Esophagus (tissue), 2 donors: ENCODE measurements at places on chromosomes 11 and 22. TPM values are rescaled to one million over a fixed set of nuclear protein-coding genes. Genes with fewer than 3 reads are reported as not detected.

The OR4D6 gene
- polyA plus RNA-seq = not detected

The LRP4 gene
- 8.2 TPM for polyA plus RNA-seq

The DERL3 gene
- 0.58 TPM for polyA plus RNA-seq

The RNF26 gene
- polyA plus RNA-seq = 7.4 TPM

The FDXACB1 gene
- 1.1 TPM for polyA plus RNA-seq

The MMP8 gene
- polyA plus RNA-seq = 0.01 TPM

The HTR3B gene
- 0.31 TPM for polyA plus RNA-seq

The HTR3A gene
- polyA plus RNA-seq = not detected

The CEND1 gene
- polyA plus RNA-seq = 0.10 TPM

The GRAMD1B gene
- polyA plus RNA-seq = 0.37 TPM

The MAPK12 gene
- 3.0 TPM for polyA plus RNA-seq

The GLYAT gene
- not detected for polyA plus RNA-seq

The TAF6L gene
- 21.6 TPM for polyA plus RNA-seq

The TYR gene
- polyA plus RNA-seq = not detected

The FLRT1 gene
- polyA plus RNA-seq = 0.08 TPM

The RASL10A gene
- 0.48 TPM for polyA plus RNA-seq

The ACAD8 gene
- 15.2 TPM for polyA plus RNA-seq

The OR6T1 gene
- not detected for polyA plus RNA-seq

The DBX1 gene
- polyA plus RNA-seq = not detected

The RRM1 gene
- polyA plus RNA-seq = 9.2 TPM

The BATF2 gene
- polyA plus RNA-seq = 0.22 TPM

The LRRC56 gene
- polyA plus RNA-seq = 1.7 TPM

The PPME1 gene
- polyA plus RNA-seq = 27.0 TPM

The SYCE3 gene
- not detected for polyA plus RNA-seq

The LRRC74B gene
- 0.08 TPM for polyA plus RNA-seq

The PGR gene
- polyA plus RNA-seq = 0.12 TPM

The PAK1 gene
- 10.3 TPM for polyA plus RNA-seq

The GRIA4 gene
- polyA plus RNA-seq = not detected

The CHRM1 gene
- 0.01 TPM for polyA plus RNA-seq

The LINC01488 gene
- not detected for polyA plus RNA-seq

The IFTAP gene
- polyA plus RNA-seq = 11.9 TPM

The FADS2 gene
- 5.1 TPM for polyA plus RNA-seq

The SLCO2B1 gene
- polyA plus RNA-seq = 5.7 TPM

The ADM2 gene
- polyA plus RNA-seq = 2.2 TPM

The PDE2A gene
- 7.6 TPM for polyA plus RNA-seq

The OR8G5 gene
- polyA plus RNA-seq = not detected

The EIF3F gene
- polyA plus RNA-seq = 80.4 TPM

The APOBEC3H gene
- polyA plus RNA-seq = 0.20 TPM

The ZNF215 gene
- 0.61 TPM for polyA plus RNA-seq

The TRPC6 gene
- 1.9 TPM for polyA plus RNA-seq

The ALDH3B2 gene
- polyA plus RNA-seq = 62.8 TPM
